ENCODE measurements at places on chromosomes 6 and 20. TPM values are rescaled to one million over a fixed set of nuclear protein-coding genes. Genes with fewer than 3 reads are reported as not detected.
A peak's percentile ranks its signal among the peaks of the same experiment; 100 is the strongest.

The ERVFRD-1 gene
- total RNA-seq: not detected

GRCh38 chr6:137323860-137324259 is 104.7 kb upstream of the IFNGR1 start:
- DNase-seq: no peak
- no peak overlapping the region for H3K4me3 ChIP-seq
- H3K27ac ChIP-seq: no peak overlapping the region
- H3K36me3 ChIP-seq: no peaks in the 10 kb centered on the region

DNA sequence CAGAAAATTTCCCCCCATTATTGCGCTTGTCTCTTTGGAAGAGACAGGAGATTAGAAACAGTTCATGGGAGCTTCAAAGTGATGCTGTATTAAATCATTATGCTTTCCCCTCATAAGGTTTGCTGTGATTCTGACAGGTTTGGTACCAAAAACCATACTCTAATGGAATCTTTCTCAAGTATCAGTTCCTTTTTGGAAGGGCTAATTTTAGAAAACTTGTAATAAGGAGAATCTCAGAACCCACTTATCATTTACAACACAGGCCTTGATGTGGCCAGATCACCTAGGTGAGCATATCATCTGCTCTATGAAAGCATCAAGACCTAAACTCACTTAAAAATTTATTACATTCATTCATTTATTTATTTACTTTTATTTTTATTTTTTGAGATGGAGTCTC is 51.2 kb downstream of the TP53INP2 start:
- H3K27ac ChIP-seq: no peak overlapping the region
- H3K27me3 ChIP-seq: no peaks in the 10 kb centered on the region
- H3K4me1 ChIP-seq: no peaks in the 10 kb centered on the region
- no peak overlapping the region for H3K4me3 ChIP-seq
- H3K36me3 ChIP-seq: peaks cover 55% of the 10 kb centered on the region

DNA sequence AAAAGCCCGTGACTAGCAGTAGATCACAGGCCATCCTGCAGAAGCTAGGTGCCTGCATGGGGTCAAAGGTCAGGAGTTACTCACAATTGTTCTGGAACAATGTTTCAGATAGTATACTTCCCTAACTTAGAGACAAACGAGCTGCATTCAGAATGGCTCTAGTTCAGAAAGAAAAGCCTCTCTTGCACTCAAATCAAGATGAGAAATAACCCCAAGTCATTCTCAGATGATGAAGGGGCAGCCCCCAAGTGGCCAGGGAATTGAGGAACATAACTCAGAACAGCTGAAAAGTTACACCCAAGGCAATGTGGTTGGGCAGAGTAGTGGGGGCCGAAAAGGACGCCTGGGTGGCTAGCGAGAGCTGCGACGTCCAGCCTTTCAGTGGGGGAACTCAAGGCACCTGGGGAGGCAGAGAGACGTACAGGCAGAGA is 27.8 kb downstream of the FYN start:
- no peaks in the 10 kb centered on the region for H3K27me3 ChIP-seq
- H3K4me3 ChIP-seq: peak overlapping the region; percentile 33
- H3K4me1 ChIP-seq: peaks cover 24% of the 10 kb centered on the region
- no peak for DNase-seq
- H3K36me3 ChIP-seq: no peaks in the 10 kb centered on the region
- H3K27ac ChIP-seq: no peak overlapping the region

DNA sequence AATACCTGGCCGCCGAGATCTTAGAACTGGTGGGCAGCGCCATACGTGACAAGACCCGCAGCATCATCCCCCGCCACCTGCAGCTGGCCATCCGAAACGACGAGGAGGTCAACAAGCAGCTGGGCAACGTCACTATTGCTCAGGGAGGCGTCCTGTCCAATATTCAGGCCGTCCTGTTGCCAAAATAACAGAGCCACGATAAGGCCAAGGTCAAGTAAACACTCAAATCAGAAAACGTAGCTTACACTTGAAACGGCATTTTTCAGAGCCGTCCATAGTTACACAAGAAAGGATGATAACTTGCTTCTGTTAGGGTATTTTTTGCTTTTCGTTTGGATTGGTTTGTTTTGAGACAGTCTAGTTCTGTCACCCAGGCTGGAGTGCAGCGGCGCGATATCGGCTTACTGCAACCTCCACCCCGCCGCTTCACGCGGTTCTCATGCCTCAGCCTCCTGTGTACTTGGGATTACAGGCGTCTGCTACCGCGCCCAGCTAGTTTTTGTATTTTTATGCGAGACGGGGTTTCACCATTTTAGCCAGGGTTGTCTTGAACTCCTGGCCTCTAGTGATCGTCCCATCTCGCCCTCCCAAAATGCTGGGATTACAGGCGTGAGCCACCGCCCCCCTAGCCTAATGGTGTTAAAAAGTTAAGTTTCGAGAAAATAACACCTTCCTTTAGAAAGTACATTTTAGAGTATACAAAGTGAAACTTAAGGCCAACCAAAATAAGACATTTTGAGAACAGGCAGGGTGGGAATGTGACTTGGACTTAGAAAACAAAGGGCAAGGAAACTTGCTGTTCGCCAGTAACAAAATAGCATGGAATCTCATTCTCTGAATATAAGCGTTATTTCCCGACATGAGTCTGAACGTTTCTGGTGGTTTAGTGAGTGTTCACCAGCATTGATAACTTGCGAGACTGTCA is 42.8 kb upstream of the HFE start:
- H3K4me1 ChIP-seq: no peaks in the 10 kb centered on the region
- no peak for DNase-seq
- H3K27ac ChIP-seq: peak overlapping the region; percentile 1
- H3K27me3 ChIP-seq: no peaks in the 10 kb centered on the region
- H3K36me3 ChIP-seq: peaks cover 8% of the 10 kb centered on the region

DNA sequence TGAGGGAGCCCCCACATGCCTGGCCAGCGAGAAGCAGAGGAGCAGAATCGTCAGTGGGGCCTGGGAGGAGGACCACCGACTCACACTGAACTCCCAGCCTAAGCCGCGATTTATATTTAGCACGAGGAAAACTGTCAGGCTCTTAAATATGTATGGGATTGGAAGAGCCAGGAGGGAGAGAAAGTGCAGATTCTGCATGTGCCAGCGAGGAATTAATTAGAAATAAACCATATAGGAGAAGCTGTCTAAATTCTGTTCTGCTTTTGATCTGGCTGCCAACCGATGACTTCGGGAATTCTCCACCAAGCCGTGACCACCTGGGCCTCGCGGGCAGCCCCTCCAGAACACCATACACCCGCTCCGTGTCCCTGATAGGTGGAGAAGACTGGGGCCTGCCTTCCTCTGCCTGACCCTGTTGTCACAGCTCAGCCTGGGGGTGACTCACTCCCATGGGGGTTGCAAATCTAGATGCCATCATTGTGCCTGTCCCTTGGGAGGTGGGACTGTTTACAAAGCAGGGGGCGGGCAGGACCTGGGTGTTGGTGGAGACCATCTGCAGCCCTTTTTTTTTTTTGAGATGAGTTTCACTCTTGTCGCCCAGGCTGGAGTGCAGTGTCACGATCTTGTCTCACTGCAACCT is 91.1 kb upstream of the PMEPA1 start:
- H3K36me3 ChIP-seq: no peaks in the 10 kb centered on the region
- DNase-seq: no peak
- no peak overlapping the region for H3K4me3 ChIP-seq
- no peak overlapping the region for H3K27ac ChIP-seq
- H3K27me3 ChIP-seq: no peaks in the 10 kb centered on the region
- no peaks in the 10 kb centered on the region for H3K4me1 ChIP-seq

The LIME1 gene
- 12.8 TPM for total RNA-seq

- H3K36me3 ChIP-seq: no peaks in the 10 kb centered on the region
- no peaks in the 10 kb centered on the region for H3K27me3 ChIP-seq
- no peak overlapping the region for H3K27ac ChIP-seq
- peak overlapping the region; percentile 36 for H3K4me3 ChIP-seq
- H3K4me1 ChIP-seq: peaks cover 4% of the 10 kb centered on the region
These were observed 2.7 kb upstream of the MYT1 start for GRCh38 chr20:64161356-64162238.

- no peaks in the 10 kb centered on the region for H3K27me3 ChIP-seq
- no peak for DNase-seq
- H3K4me1 ChIP-seq: no peaks in the 10 kb centered on the region
- H3K36me3 ChIP-seq: peaks cover 14% of the 10 kb centered on the region
These were observed 226.1 kb upstream of the GJE1 start for GRCh38 chr6:141906569-141907080.

GRCh38 chr6:151551223-151551857 is 57.5 kb downstream of the CCDC170 start:
- no peaks in the 10 kb centered on the region for H3K4me1 ChIP-seq
- no peak overlapping the region for H3K4me3 ChIP-seq
- no peaks in the 10 kb centered on the region for H3K27me3 ChIP-seq
- no peaks in the 10 kb centered on the region for H3K36me3 ChIP-seq

DNA sequence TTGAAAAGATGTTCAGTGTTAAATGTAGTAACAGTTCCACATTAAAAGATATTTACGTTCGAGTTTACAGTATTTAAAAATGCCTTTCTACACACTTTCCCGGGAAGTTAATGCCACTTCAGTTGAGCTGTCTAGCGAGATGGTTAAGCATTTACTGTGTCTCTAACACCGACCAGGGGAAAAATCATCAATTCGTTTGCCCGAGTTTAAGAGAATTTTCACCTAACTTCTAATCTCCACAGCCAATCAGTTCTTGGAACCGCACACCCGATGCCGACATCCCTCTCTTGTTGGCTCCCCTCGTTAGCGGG is 58.2 kb downstream of the FAM217A start:
- no peaks in the 10 kb centered on the region for H3K4me1 ChIP-seq
- no peak for DNase-seq
- peak overlapping the region; percentile 99 for H3K4me3 ChIP-seq
- H3K27me3 ChIP-seq: no peaks in the 10 kb centered on the region
- H3K36me3 ChIP-seq: peaks cover 13% of the 10 kb centered on the region

- peaks cover 54% of the 10 kb centered on the region for H3K36me3 ChIP-seq
- H3K27ac ChIP-seq: no peak overlapping the region
- no peak for DNase-seq
- H3K4me1 ChIP-seq: peaks cover 27% of the 10 kb centered on the region
These were observed 9.6 kb downstream of the JARID2 start for GRCh38 chr6:15255481-15255880.
